ENCODE measurements at places on chromosomes 7 and 10. TPM values are rescaled to one million over a fixed set of nuclear protein-coding genes. Genes with fewer than 3 reads are reported as not detected.

The WEE2 gene
- not detected for total RNA-seq

The VAX1 gene
- total RNA-seq, result not detected

The DOCK4 gene
- 40.9 TPM for total RNA-seq

The SLC16A9 gene
- 0.06 TPM for total RNA-seq

The GPR15LG gene
- not detected for total RNA-seq

The GPR85 gene
- 1.1 TPM for total RNA-seq

The MGMT gene
- total RNA-seq, result 15.8 TPM

The KLLN gene
- total RNA-seq, result 2.2 TPM

The NEBL gene
- total RNA-seq, result 0.80 TPM

The KBTBD2 gene
- total RNA-seq, result 33.9 TPM
